ENCODE measurements at places on chromosomes 7 and 10.
A peak's percentile ranks its signal among the peaks of the same experiment; 100 is the strongest.

GRCh38 chr7:28998105-28998504, 40.0 kb upstream of the TRIL start:
- no peak for DNase-seq

- no peak for DNase-seq
Measured at GRCh38 chr7:55131142-55131929, 112.5 kb downstream of the EGFR start.

GRCh38 chr10:86286236-86287109, 80.1 kb downstream of the GRID1 start:
- no peak for DNase-seq

DNA sequence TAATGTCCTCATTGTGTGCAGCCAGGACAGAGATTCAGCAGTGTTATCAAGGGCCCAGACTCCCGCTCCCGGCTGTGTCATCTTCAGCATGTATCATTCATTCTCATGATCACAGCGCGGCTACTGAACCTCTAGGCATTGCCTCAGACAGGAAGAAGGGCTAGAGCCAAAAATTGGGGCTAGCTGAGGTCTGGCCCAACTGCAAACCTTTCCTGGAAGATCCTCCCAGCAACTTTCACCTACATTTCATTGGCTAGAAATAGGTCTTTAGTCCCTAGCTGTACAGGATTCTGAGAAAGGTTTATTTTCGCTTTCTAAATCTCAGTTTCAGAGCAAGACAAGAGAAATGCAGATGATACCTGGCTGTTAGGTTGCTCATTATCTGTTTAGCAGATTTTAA, 81.9 kb downstream of the CREM start:
- DNase-seq, result no peak

- no peak for DNase-seq
Measured at GRCh38 chr7:55185321-55185802, 166.5 kb downstream of the EGFR start.

DNA sequence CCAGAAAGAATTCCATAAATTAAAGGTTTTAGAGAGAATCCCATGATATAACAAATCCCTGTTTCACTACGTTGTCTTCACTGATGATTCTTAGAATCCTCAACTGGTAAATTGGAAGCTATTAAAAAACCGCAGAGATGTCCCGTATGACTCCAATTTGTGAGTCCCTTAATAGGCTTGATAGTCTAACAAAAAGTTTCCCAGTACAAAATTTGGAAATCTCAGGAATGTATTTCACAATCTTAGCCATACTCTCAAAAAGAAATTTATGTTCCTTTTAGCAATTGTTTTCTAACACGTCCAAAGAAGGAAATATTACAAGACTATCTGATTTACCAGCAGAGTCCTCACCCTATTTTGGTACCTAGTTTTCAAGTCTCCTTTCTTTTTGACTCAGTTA, 2.5 kb downstream of the TES start:
- no peak for DNase-seq

DNA sequence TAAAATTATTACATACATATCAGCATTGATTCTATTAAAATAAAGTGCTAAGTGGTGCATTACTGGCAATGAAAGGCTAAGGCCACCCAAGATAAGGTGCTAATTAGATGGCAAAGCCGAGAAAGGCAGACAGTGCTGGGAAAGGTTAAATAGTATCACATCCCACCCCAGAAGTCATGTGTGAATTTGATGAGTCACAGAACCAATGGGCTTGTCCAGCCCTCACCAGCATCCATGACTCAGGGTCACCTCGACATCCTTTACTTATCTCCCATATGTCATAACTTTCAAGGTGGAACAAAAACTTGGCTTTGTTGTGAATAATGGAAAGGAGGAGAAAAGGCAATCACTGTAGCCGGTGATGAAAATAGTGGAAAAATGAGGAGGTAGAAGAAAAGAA, 459.1 kb downstream of the PLXNA4 start:
- no peak for DNase-seq

DNA sequence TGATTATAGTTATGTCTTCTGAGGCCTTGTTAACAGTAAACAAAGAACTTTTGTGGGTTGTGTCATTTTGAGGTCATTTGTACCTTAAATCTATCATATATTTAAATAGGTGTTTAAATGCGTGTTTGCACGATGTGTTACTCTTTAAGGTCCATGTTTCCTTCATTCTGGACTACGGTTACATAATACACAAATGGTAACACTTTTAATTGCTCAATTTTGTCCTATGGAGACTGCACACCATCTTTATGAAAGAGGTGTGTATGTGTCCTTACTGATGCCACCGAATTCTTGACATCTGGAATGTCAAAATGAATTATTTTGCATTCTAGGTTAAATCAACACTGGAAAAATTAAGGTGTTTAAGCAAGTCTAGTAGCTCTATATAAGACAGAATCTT, 1.7 kb downstream of the PALS2 start:
- DNase-seq, result no peak

- no peak for DNase-seq
Measured at GRCh38 chr7:34025600-34025999, 120.3 kb downstream of the BMPER start.

DNA sequence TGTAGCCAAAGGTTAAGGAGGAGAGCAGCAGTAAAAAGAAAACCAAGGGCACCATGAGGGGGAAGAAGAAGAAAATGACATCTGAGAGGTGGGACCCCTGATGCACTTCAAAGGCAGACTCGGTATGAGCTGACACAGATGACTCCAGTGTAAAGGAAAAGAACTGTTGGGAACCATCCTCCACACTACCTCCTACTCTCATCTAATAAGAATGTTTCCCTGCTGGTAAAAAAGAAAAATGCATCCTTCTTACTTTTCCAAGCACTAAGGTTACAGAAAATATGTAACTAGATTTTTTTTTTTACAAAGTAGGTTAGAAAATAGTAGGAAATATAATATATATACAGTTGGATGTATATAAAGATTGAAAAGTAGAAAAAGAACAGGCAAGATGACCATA, 16.9 kb downstream of the TAS2R41 start:
- no peak for DNase-seq

- no peak for DNase-seq
Measured at GRCh38 chr10:90162271-90162853, 461.0 kb downstream of the KIF20B start.

DNA sequence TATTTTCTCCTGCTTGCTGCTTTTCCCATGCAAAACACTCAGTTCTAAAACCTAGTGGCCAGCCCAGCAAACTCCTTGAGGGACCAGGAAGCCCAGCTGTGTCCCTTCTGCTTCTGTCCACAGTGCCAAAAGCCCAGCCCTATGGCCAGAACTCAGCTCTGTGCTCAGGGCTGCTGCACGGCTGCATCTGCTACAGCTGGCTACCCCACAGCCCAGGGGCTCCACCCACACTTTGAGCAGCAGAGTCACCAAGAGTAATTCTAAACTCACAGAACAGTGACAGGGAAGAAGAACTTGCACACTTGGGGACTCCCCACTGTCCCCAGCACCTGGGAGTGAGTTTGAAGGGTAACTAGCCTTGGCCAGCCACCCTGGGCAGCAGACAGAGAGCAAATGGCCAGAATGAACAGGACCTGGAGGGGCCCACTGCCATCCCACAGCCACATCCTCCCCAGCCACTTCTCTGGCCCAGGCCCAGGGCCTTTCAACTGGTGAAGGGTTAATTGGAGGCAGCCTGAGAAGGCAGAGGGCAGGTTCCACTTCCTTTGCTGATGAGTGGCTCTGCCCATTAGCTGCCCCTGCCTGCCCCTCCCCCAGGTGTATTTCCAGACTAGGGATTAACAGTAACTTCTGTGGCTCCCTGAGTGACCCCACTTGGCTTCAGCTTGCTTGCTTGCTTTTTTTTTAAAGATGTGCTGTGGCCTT, 28.1 kb upstream of the TRIM8 start:
- DNase-seq, result peak; percentile 84

GRCh38 chr7:157483515-157483914, 146.7 kb downstream of the DNAJB6 start:
- DNase-seq, result no peak

GRCh38 chr10:44960088-44960460, 472 bp downstream of the RASSF4 start:
- no peak for DNase-seq

DNA sequence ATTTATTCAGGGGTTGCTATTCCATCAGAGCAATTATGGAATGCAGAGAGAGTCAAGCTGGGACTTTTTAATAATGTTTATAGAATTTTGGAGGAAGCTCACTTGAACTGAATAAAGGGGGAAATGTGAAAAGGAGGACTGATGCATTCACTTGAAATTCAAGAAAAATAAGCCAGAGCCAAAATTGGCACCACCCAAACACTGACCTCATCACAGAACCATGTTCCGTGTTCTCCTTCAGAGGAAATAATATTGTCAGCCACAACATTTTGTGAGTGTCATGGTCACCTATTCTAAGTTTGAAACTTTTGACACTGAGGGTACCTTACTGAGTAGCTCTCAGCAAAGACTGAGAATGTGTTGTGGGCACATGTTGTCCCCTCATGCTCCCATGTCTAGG, 207.0 kb downstream of the ANK3 start:
- DNase-seq, result no peak

DNA sequence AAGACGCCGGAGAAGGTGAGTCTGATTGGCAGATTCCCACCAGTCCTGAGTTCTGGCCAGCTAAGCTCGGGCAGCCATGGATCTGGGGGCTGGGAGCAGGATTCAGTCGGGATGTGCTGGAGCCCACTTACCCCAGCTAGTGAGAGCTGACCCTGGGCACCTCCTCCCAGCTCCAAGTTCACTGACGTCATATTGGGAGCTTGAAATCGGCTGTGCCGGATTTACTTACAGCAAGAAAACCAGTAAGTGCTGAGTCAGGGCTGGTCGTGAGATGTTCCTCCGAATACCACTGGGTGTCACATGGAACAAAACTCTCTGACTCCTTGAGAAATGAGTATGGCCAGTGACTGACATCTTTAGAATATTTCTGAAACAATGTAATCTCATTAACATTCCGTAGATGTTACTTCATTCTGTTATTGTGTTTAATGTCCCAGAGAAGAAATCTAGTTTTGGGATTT, 621.2 kb downstream of the SDK1 start:
- DNase-seq, result peak; percentile 25

DNA sequence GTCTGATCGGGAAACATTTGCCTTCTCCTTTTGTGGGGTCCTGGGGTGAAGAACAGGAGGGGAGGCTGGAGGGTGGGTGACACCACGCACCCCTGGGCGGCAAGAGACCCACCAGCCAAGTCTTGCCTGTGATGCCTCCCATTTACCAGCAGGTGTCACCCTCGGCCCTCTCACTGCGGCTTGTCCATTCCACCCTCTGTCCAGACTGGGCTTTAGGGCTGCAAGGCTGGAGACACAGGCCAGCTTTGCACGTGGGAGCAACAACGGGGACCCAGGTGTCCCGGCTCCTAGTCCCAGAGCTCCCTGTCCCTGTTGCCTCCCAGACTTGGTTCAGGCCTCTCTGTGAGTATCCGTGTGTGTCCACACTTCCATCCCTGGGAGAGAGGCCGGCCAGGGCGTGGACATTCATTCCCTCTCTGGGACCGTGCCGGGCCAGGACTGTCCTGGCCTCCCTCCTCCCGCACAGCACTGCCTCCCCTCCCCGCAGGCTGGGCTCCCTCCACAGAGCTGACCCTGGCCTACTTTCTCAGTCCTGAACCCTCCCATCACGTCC, 36.2 kb upstream of the GTF2IRD1 start:
- peak; percentile 58 for DNase-seq

GRCh38 chr7:103296901-103297836, at the start of gene PMPCB:
PMPCB (plus strand) TSS chr7:103297435; CDS start chr7:103297460, 25 bp downstream.
- peak; percentile 97 for DNase-seq

DNA sequence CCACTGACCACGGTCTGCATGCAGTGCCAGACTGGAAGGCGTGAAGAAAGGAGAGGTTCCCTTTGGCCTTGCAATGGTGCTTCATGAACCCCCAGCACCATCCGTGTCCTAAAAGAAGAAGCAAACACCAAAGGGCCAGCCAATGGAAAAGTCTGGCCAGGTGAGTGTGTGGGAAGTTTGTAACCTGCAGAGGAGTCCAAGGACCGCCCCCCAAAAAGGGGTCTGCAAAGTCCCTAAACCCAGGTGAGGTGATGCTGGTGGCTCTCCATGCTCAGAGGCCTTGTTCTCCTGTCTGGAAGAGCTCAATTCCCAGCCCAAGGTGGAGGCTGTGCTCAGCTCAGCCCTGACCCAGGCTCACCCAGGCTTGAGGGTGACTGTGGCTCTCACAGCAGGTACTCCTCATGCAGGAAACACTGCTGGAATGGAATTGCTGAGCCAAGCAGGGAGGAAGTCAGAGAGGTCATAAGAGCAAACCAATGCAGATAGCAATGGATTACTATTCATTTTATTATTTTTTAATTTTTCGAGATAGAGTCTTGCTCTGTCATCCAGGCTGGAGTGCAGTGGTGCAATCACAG, 52.4 kb upstream of the NANOS1 start:
- DNase-seq, result no peak

DNA sequence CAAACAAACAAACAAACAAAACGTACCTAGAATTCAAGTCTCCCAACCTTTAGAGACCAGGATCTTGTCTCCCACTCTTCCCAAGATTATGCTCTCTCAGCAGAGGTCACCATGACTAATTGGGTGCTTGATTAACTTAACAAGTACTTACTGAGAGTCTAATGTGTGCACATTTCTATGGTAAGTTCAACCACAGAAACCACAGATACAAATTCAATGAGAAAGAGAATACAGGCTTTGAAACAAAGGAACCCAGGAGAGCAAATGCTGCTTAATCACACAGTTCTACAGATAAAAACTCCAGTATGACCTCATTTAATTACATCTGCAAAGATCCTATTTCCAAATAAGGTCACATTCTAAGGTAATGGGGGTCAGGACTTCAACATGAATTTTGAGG, 142.8 kb downstream of the DNAJC1 start:
- DNase-seq, result no peak

- no peak for DNase-seq
Measured at GRCh38 chr7:90401989-90402388, 1.3 kb upstream of the CLDN12 start.

DNA sequence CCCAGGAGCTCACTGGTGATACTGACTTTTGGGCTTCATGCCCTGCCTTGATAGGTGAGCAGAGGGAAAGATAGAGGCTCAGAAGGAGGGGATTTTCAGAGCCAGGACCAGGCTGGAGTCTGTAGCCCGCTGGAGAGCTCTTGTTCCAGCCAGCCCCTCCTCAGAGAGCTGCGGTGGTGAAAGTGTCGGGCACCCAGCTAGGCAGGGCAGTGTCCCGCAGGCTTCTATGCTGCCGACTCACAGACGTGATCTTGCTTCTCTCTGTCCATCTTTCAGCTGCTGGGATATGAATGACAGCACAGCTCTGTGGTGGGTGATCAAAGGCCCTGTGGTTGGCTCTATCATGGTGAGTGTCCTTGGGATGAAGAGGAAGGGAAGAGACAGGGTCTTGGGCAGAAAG, 35.2 kb downstream of the ADCYAP1R1 start:
- DNase-seq, result no peak

DNA sequence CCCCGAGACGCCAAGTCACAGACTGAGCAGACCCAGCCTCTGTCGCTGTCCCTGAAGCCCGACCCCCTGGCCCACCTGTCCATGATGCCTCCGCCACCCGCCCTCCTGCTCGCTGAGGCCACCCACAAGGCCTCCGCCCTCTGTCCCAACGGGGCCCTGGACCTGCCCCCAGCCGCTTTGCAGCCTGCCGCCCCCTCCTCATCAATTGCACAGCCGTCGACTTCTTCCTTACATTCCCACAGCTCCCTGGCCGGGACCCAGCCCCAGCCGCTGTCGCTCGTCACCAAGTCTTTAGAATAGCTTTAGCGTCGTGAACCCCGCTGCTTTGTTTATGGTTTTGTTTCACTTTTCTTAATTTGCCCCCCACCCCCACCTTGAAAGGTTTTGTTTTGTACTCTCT, 215.6 kb downstream of the TCF7L2 start:
- no peak for DNase-seq

- DNase-seq, result no peak
Measured at GRCh38 chr10:110357252-110357780, 52.6 kb upstream of the SMNDC1 start.

GRCh38 chr7:133349101-133349500, 96.2 kb downstream of the EXOC4 start:
- no peak for DNase-seq

All from left ventricle myocardium inferior (tissue), 1 donor.